Activated CD4-positive, alpha-beta T cell treated with anti-CD3 and anti-CD28 coated beads for 36 hours (primary cell): ENCODE measurements at places on chromosomes 12 and 14. TPM values are rescaled to one million over a fixed set of nuclear protein-coding genes. Genes with fewer than 3 reads are reported as not detected.

Gene OSGEP
- 46.2 TPM for total RNA-seq

DNA sequence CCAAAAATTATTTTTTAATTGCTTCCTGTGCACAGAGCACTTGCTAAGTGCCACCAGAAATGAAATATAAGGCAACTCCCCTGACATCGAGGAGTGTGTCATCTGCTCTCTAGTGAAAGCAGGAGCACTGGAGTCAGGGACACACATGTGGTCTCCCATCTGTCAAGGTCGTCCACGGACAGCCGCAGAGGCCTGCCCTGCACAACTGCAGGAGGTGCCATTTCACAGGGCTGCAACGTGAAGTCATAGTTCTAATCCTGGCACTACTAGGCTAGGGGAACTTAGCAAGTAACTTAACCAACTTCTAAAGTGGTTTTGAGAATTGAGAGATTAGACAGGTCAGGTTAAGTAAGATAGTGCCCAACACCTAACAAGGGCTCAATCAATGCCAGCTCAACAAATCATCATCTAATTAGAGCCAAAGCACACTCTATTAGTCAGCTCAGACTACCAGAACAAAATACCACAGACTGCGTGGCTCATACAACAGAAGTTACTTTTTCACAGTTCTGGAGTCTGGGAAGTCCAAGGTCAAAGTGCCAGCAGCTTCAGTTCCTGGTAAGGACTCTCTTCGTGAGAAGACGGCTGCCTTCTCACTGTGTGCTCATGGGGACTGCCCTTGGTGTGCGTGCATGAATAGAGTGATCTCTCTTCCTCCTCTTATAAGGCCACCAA lies 30.7 kb downstream of the FOXN3 start:
- peak; percentile 22 for DNase-seq

GRCh38 chr14:54909817-54910558 lies 7.4 kb upstream of the GCH1 start:
- DNase-seq: no peak

Gene SOAT2
- total RNA-seq: 0.79 TPM

- no peak for DNase-seq
Observed at GRCh38 chr12:104886418-104887401, 71.4 kb downstream of the SLC41A2 start.

- no peak for DNase-seq
Observed at GRCh38 chr12:8948701-8949341, 624 bp downstream of the M6PR start.

DNA sequence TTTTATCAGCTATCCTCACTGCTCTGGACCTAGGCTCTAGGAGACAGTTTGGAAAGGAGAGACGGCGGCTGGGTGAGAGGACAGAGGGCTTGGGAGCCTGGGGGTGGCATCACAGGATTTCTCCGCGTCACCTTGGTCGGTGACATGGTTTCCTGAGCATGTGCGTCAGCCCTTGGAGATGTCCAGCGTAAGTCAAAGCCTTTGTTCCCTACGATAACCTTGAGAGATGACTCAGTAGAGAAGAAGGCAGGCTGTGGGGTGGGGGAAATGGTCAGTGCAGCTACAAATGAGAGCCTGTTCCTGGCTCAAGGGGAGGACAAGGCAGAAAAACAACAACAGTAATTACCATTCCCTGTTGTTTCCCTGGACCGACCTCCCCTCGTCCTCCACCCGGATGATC lies 90.2 kb upstream of the TBX3 start:
- no peak for DNase-seq

DNA sequence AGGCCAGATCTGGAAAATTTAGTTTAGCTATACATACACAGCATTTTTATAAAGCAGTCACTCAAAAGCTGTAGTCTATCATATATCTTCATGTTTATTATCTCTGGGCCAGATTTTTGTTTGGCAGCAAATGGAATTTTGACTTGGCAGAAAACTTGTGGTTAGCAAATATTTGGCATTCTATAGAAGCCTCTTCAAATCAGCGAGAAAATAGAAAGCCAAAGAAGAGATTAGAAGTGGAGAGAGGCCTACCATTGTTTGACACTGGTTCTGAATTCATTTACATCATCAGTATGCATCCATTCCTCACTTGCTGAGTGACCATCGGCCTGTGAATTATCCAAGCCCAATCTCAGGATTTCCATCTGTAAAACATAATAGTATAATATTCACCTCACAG lies 1077.6 kb downstream of the GALC start:
- DNase-seq: no peak

DNA sequence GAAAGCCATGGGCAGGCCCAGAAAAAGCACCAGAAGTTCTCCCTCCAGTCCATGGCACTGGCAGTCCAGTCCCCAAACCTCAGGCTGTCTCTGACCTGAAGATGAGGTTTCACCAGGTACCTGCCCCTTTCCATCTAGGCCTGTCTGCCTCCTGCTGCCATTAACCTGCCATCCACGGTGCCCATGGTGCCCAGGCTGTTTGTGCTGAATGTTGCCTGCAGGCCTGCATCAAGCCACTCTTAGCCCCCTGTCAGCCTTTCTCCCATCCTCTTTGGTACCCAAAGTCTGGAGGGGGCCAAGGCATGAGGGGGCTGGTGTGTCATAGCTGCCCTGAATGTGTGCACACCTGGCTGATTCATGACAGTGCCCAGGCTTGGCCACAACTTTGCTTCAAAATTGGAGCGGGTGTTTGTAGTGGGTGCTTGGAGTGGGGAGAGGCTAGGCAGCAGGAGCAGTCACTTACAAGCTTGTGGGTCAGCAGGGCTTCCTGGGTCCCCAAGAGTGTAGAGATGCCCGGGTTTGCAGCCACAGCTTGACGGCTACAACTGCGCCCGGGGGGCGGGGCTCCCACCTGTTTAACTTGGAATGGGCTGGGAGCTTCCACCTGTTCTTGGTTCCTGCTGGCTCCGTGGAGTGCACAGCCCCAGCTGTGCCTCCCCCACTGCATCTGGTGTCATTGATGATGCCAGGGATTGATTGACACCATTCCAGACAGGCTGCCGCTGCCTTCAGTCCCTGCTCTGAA lies 88.5 kb downstream of the GPHN start:
- no peak for DNase-seq

DNA sequence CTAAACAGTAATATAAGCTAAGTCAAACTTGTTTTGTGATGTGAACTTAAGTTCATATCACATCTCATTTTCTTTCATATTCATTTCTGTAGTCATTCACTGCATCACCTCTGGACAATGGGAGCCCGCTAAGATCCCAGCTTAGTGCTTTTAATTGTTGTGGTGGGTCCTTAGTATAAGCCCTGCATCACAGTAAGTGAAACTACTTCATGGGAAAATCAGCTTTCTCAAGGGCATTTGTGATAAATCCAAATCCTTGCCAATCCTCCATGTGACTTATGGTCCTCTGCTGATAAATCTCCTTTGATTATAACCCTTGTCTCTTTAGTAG lies 98.3 kb downstream of the PLEKHA5 start:
- no peak for DNase-seq

Gene PARP2
- total RNA-seq: 39.4 TPM

Gene SPTB
- 0.60 TPM for total RNA-seq

DNA sequence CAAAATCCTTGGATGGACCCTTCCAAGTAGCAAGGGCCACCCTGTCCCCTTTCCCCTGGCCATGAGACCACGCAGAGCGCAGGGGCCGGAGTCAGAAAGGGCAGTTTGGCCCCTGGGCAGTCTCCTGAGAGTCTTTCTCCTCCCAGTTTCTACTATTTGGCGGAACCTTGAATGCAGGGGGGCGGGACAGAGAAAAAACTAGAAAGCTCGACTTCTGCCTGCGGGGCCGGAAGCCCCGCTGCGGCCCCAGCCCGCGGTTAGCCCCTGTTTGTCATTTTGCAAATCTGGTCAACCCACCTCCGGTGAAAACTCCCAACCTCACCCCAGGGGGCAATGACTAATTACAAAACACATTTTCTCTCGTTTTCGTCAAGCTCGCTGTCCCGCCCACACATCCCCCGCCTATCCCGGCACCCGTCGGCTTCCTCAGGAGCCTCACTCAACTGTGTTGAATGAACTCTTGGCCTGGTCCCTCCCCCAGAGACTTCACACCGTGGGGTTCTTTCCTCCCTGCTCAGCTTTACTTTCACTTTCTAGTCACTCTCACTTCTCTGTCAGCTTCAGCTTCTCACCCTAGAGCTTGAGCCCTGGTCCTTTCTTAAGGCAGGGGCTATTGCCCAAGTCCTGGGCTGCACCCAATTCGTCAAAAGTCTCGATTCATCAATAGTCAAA lies 66.7 kb downstream of the IRF2BPL start:
- peak; percentile 100 for DNase-seq

Gene TAS2R46
- 0.46 TPM for total RNA-seq

DNA sequence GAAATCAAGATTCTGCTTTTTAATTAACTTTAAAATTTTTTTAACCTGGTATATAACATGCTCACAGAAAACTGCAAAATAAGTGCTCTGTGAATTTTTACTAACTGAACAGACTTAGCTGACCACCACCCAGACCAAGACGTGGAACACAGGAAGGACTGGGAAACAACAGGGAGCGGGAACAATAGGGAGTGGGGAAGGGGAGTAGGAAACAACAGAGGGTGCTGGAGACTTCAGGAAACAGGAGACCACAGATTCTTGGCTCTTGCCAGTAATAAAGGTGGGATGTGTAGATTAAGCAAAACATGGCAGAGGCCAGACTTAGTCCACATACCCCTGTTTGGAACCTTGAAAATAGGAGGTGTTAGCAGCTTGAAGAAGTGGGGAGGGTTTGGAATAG lies 51.4 kb upstream of the TMCC3 start:
- DNase-seq: no peak

Gene PMEL
- 1.2 TPM for total RNA-seq

DNA sequence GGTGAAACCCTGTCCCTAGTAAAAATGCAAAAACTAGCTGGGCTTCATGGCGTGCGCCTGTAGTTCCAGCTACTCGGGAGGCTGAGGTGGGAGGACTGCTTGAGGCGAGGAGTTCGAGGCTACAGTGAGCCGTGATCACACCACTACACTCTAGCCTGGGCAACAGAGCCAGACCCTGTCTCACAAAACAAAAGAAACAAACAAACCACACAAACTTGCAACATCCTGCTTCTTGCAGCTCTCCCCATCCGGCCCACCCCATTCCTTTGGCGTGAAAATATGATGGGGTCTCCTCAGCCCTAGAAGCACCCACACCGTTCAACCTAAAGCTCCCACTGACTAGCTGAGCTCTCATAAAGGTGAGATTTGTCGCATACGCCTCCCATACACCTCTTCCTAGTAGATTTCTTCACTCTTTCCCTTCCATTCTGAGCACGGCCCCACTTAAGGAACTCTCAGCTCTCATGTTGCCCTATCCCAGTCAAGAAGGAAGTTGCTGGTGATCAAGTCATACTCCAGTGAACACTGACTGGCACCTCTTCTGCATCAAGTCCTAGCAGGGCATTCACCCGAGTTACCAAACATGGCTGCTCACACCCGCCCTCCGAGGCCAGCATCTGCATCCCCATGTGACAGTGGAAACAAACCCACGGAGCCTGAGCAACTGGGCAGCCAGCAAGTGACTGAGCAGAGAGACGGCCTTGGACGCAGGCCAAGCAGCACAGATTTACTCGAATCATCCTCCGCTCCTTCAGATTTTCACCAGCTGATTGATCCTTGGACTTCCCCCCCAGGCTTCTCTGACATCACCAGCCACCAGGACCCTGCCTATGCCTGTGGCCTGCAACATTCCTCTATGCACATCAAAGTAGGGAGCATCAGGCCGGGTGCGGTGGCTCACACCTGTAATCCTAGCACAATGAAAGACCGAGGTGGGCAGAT lies 18.9 kb upstream of the CD27 start:
- DNase-seq: peak; percentile 67
